ENCODE measurements at places on chromosomes 4 and X.

- no peak for DNase-seq
Measured at GRCh38 chrX:130575831-130576389, 174.1 kb downstream of the RBMX2 start.

DNA sequence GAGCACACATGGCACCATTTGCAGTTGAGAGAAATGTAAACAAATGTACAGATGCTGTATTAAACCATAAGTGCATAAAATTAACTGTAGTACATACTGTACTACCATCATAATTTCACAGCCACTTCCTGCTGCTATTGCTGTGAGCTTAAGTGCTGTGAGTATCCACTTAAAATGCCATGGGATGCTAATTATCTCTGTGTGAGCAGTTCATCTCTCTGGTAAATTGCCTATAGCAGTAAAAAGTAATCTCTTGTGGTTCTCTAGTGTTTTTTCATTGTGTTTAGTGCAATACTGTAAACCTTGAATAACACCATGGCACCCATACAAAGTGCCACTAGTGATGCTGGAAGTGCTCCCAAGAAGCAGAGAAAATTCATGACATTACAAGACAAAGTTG lies 9.9 kb upstream of the SCOC start:
- DNase-seq, result no peak

DNA sequence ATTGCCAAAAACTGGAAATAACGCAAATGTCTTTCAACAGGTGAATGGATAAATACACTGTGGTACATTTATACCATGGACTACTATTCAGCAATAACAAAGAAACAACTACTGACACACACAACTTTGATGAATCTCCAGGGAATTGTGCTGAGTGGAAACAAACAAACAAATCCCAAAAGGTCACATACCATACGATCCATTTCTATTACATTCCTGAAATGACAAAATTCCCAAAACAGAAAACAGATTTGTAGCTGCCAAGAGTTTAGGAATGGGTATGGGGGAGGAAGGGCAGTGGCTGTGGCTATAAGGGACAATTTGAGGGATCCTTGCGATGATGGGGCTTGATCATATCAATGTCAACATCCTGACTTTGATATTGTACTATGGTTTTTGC lies 2.5 kb downstream of the ZNF182 start:
- no peak for DNase-seq

DNA sequence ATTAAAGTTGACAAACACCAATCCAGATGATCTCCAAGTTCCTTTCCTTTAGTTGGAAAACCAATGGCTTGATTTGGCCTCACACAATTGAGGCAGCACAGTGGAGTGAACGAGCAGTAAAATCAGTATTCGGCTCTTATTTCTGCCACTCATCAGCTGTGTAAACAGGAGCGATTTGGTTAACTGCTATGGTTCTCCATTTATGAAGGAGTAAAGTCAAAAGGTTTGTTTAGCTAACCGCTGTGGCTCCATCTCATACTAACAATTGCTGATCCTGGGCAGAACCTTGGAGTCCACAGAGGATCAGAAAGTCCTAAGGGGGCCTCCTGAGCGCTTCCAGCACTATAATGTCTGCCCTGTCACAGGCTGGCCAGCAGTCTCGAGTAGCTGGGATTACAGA lies 54.5 kb upstream of the EXOC1L start:
- no peak for DNase-seq

DNA sequence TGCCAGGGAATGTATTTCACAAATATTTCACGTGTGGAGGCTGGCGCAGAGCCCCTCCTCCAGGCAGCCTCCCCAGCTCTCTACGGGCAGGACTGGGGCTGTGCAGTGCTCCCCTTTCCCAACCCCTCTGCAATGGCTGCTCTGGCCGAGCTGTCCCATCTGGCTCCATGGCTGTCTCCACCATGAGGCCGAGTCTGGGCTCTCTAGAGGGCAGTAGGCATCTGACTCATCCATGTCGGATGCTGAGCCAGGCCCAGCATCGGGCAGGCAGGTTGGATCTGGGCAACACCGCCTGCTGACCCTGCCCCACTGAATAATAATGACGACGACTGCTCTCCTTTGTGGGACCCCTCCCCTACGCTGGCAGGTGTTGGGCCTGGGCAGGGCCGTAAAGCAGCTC lies 11.0 kb upstream of the SH3TC1 start:
- no peak for DNase-seq

All from T-helper 17 cell (primary cell).